ENCODE measurements at places on chromosomes 5 and 9.

GRCh38 chr9:29969856-29970647 is 2396.8 kb upstream of the C9orf72 start:
- DNase-seq, result no peak

DNA sequence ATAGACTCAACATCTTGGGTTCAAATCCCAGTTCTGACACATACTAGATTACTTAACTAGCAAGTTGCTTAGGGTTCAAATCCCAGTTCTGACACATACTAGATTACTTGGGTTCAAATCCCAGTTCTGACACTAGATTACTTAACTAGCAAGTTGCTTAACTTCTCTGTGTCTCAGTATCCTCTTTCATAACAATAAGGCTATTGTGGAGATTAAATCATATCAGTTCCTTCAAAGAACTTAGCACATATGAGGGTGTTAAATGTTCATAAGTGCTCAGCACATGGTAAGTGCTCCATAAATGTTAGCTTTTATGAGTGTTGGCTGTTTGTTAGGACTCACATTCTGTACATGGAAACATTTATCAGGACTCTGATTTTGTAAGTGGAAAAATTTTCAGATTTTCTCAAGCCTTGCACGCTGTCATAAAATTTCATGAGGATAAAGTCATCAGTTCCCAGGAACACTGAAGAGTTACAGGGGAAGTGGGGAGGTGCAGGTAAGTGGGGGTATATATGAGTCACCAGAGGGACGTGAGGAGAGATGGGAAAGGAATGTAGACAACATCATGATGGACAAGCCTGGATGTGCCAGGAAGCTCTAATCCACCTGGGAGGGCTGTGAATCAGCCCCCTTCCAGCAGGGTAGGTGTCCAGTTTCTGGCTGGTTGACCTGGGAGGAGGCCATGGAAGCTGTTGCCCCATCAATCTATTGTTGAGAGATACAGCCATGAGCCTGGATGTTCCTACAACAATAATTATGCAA is 532.2 kb upstream of the WWC1 start:
- no peak for DNase-seq

DNA sequence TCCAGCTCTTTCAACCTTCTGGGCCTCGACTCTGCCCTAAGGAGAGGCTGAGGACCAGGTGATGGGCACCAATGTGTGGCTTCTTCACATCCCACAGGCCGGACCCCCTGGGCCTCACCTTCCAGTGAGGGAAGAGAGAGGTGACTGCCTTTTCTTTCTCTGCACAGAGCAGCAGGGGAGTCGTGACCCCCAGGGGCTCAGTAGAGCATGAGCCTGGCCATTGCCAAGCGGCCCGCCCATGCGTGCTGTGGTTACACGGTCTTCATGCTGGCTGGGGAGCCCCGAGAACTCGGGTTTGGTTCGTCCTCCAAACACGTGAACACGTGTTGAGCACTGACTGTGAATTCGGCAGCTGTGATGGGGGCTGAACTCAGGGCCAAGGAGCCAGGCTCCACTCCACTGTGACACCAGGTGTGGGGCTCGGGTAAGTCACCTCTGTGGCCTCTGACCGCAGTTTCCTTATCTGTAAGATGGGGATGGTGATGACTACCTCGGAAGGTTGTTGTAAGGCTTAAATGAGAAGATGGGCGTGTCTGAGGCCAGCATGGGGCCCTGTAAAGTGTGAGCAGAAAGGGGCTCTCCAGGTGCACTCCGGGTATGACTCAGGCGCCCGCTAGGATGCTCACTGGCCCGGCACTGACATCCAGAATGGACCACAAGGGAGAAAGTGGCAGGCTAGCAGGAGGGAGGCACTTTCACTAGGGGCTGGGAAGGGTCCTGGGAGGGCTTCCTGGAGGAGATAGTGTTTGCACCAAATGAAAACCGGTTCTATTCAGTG is 13.4 kb upstream of the GRHPR start:
- DNase-seq, result peak; percentile 29

DNA sequence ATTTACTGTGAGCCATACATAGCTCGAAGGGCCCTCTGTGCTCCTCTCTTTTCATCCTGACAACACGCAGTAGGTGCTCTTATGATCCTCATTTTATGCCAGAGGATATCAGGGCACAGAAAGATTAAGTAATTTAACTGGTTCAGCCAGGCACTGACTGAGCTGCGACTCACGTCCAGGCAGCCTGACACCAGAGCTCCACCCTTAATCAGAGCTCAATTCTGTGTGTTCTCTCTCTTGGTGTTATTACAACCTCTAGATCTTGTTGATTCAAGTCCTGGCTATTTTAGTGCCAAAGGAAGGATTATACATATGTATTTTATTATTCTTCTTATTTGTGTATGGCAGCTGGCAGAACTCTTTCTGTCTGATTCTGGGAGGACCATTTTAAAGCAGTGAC is 59.7 kb downstream of the OSMR start:
- DNase-seq, result no peak

GRCh38 chr5:80937584-80938356 is 22.4 kb upstream of the RASGRF2 start:
- no peak for DNase-seq

DNA sequence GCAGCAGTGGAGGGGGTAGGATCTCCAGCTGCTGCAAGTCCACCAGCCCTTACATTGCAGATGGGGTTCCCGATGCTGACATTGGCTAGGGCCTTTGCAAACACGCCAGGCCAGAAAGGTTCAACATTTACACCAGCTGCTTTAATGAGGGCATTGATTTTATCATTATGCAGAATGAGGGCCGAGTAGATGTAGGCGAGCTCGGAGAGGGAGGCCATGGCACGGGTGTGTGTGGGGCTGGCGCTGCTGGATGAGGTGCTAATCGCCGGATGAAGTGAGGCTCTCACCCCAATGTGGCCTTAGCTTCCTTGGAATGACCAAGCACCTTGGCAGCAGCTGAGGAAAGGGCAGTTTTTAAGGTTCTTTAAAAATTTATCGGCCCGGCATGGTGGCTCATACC is 27.4 kb downstream of the PHAX start:
- no peak for DNase-seq

GRCh38 chr9:112487799-112488340 is 1.2 kb downstream of the KIAA1958 start:
- no peak for DNase-seq
